ENCODE measurements at places on chromosomes 6 and 20.

GRCh38 chr20:6993011-6993410 lies 225.5 kb downstream of the BMP2 start:
- DNase-seq: peak; percentile 34

DNA sequence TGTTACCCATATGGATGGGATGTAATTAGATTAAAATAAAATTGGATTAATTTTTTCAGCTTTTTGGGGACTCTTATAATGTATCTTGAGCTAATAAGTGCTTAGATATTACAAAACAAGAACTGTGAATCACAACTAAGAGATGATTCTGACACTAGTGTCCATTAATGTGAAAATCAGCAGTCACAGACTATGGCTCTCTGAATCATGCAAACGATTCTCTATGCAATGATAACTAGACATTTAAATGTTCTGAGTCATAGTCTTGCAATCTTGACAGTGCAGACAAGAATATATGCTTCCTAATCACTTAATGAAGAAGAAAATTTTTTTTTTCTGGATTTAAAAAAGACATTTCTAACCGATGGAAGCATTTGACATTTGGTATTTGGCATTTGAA lies 82.2 kb upstream of the OPRM1 start:
- peak; percentile 72 for DNase-seq

DNA sequence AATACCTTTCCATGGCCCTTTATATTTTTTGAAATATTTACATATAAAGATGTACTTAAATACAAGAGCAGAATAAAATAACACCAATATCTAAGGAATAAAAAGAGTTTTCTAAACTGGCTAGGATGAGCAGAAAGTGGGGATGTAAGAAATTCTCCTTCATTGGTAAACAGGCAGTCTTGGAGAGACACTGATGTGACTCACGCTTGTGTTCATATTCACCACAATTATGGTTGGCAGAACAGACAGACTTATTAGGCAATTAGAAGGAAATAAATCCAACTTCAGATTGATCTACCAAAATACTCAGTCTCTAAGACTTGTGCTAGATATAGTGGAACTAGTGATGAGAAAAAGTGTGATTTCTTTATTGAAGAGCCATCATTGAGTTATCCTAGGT lies 463.7 kb downstream of the CDC5L start:
- DNase-seq: peak; percentile 86

DNA sequence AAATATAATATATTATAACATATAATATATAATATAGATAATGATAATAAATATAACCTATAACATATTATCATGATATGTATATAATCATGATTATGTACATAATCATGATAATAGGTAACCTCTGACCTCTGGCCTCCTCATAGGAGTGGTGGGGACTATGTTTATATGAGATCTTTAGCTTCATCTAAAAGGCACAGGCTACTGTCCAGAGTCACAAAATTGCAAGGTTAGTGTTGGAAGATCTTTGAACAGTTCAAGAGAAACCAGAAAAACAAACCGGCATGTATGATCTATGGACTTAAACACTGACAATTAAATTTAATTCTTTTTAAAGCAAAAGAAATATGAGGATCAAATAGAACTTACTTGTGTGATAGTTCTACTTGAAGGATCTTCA lies 55.7 kb upstream of the TINAG start:
- no peak for DNase-seq

DNA sequence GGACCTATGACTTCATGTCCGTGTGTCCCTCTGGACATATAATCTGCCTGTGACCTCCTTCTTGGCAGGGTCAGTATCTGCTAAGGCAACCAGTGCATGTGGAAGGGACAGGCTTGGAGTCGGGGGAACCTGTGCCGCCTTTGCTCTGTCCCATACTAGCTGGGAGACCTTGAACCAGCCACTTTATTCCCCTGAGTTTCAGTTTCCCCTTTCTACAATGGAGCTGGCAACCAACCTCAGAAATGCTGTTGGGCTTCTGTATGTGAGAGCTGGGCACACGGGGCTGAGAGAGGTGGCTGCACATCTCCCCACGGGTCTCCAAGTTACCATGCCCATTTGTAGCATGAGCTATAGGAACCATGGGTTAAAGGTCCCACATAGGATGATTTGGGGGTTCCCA lies 53.8 kb downstream of the CD40 start:
- no peak for DNase-seq

- DNase-seq: peak; percentile 55
Measured at GRCh38 chr6:131787766-131788712, 19.8 kb upstream of the ENPP1 start.

DNA sequence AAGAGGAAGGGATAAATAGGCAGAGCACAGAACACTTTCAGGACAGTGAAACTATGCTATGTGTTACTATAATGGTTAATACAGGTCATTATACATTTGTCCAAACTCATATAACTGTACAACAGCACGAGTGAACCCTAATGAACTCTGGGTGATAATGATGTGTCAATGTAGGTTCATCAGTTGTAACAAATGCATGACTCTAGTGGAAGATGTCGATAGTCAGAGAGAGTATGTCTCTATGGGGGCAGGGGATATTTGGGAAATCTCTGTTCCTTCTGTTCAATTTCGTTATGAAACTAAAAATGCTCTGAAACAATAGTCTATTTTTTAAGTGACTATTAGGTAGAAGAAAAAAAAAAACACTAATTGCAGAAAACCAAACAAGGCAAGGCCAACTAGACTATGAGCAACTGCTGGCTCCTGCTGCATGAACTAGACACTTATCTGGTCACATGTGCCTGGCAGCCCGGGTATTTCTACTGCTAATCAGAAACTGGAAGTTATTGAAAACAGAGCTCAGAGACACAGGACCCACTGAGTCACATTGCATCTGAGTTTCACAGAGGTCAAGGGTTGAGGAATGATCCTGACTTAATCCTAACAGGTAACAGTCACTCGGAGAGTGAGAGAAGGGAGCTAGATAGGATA lies 97.9 kb downstream of the ISM1 start:
- DNase-seq: no peak
